T-helper 17 cell (primary cell): ENCODE measurements at places on chromosomes 2 and 18.

- DNase-seq: no peak
Observed at GRCh38 chr2:190235101-190235500, 84.5 kb downstream of the HIBCH start.

DNA sequence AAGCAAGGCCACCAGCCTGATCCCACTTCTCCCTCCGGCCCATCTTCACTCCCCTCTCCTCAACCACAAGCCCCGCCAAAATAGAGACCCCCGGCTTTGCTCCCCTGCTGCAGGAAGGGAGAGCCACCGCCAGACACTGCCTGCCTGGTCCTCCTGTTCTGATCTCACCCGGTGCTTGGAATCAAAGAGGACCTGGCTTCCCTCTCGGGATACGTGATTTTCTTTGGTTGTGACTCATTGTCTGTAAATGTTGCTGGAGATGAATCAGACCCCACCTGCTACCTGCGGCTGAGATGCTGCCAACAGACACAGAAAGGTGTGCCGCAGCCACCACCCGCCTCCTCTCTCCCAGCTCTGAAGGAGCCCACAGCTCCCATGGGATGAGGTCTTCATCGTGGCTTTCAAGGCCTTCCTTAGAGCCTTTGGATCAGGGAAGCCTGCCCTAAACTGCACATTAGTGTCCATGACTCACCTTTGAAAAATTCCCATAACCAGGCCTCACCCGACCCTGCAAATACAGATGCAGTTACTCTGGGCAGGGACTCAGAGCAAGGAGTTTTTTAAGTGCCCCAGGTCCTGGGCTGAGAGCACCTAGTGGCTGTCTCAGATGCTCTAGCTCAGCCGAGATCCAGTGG lies 79.4 kb upstream of the ZNF532 start:
- DNase-seq: no peak

DNA sequence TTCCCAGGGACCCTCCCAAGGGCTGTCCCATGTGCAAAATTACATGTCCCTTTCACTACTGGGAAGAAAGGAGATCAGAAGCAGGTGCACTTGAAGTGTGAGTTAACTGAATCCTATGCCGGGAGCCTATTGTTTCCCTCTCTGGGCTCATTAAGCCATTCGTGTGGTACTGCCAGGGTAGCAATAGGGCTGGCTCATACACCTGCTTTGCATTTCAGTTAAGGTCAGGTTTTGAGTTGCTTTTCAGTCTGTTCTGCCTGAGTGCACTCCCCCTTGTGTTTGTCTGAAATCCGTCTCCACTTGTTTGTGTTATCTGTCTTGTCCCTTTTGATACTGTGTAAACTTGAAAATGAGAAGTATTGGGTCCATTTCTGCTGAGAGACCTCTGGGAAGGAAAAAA lies 1232.6 kb upstream of the NRXN1 start:
- no peak for DNase-seq

GRCh38 chr2:70988726-70989648 lies 5.7 kb downstream of the TEX261 start:
- DNase-seq: no peak

DNA sequence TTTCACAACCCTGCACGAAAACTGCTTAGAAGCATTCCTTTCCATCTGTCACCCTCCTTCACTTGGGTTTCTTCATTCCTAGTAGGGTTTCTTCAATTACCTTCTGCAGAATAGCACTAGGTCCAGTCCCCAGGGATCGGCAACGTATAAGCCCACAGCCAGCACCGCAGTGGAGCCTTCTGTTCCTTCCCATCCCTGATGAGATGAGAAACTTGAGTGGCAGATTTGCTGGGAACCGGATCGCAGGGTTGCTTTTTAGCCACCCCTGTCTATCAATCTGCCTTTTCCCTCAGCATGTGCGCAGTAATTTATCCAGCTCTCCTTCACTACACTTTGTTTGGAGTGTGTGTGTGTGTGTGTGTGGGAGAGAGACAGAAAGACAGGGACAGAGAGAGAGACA lies 94.2 kb downstream of the CD8B2 start:
- DNase-seq: no peak

DNA sequence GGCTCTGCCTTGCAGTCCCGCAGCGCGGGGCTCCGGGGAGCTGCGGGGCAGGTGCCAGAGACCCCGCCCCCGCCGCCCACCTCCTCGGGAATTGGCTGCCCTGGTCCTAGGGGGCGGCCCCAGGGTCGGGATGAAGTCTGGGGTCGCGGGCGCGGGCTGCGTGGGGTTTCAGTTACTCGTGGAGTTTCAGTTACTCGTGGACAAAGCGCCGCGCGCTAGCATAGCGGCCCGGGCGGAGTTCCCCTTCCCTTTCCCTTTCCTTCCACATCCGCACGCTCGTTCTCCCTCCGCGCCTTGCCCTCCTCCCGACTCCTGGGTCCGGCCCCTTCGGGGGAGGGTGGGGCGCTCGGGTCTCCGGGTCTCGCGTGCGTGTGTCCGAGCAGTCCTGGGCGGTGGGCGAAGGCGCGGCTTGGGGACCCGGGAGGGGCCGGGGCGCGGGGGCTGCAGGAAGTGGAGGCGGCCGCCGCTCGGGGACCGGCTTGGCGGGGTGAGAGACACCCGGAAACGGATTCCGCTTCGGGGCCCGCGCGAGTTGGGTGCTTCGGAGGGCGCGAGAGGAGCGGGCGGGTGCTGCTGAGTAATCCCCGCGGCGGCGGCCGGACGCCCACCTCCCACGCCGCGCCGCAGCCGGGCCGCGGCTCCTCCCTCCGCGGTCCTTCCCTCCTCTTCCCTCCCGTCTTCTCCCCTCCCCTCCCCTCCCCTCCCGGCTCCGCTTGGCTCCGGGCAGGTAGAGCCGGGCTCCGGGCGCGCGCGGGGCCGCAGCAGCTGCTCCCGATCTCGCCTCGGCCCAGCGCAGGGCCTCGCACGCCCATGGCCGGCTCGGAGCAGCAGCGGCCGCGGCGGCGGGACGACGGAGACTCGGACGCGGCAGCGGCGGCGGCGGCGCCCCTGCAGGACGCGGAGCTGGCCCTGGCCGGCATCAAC lies at the start of gene TTC39C:
Gene TTC39C, plus strand, starts transcription at position 693 of the 924 bp plus-strand sequence. Its CDS starts 118 bp downstream, at position 811.
- peak; percentile 77 for DNase-seq

GRCh38 chr2:136363900-136364299 lies 246.0 kb upstream of the CXCR4 start:
- no peak for DNase-seq

- DNase-seq: no peak
Observed at GRCh38 chr18:36303211-36303844, 5.8 kb downstream of the FHOD3 start.

GRCh38 chr18:41370740-41371139 lies 584.3 kb upstream of the PIK3C3 start:
- no peak for DNase-seq

DNA sequence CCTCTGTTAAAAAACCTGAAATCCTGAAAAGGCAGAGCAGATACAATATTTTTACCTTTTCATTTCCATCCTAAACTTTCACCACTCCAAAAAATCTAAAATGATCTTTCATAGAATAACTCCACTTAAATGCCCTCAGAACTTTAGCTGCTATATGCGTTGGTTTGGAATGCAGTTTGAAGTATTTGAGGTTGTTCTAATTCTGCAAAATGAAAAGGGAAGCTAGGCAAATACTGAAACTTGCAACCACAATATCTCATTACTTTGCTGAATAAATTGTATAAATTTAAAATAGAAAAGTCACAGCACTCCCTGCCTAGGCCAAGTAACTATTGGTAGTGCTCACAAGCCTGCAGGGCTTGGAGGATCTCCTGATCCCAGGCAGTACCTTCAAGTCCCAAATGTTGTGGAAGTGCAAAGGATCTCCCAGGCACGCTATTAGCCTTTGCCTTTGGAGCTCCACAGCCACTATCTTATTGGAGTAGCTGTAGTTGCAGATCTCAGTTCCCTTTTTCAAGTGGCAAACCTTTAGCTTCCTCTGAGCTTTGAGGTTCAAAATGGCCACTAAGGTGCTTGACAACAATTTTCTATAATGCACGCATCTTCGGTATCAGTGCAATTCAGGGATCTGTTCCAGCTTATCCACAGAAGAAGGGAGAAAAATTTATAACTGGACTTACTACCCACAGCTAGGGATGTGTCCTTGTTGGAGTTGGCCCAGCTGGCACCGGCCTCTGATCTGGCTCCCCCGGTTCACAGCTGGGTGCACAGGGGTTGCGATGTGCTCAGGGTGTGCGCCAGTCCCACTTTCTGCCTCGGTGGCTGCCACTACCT lies 43.4 kb upstream of the ANKRD62 start:
- DNase-seq: no peak

DNA sequence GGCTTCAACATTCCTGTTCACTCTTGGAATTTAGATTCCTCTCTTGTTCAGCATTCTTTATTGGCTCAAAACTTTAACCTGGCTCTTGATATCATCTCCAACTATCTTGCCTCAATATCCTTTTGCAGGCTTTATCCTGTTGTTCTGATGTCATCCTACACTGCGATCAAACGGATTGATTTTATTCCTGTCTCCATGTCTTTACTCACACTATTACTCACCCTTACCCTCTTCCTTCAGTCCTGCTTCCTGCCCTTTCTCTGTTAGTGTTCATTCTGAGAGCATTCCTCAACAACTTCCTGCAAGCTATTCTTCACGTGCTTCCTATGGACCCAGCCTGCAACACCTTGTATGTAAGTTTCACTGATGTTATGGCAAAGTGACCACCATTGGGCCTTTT lies 264.7 kb downstream of the RNF152 start:
- DNase-seq: no peak
